ENCODE measurements at places on chromosomes 6 and 20. TPM values are rescaled to one million over a fixed set of nuclear protein-coding genes. Genes with fewer than 3 reads are reported as not detected.

GRCh38 chr6:162099685-162100084, 627.9 kb downstream of the PRKN start:
- H3K4me1 ChIP-seq = no peaks in the 10 kb centered on the region
- no peak overlapping the region for H3K4me3 ChIP-seq
- H3K36me3 ChIP-seq = no peaks in the 10 kb centered on the region
- DNase-seq = no peak
- no peak overlapping the region for H3K27ac ChIP-seq

DNA sequence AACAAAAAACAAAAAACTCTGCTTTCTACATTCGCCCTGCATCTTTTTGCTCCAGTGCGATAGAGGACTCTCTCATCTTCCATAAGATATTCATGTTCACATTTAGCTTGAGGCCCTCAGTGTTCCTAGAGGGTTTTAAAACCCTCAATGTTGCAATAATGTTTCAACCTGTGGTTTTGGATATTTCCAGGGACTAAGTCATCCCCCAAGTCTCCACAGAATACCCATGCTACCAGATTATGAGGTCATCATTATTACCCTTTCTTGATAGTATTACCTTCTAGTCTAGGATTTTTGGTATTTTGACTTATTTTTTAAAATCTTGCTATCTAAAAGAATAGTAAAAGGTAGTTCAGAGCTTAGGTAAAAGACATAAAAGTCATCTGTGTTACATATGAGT, 480.5 kb upstream of the ID4 start:
- no peaks in the 10 kb centered on the region for H3K36me3 ChIP-seq
- no peaks in the 10 kb centered on the region for H3K4me1 ChIP-seq
- DNase-seq = no peak
- no peaks in the 10 kb centered on the region for H3K27me3 ChIP-seq
- H3K4me3 ChIP-seq = no peak overlapping the region
- no peak overlapping the region for H3K27ac ChIP-seq

GRCh38 chr6:31557443-31558317, 10.3 kb downstream of the NFKBIL1 start:
- no peak overlapping the region for H3K27ac ChIP-seq
- no peak for DNase-seq
- H3K36me3 ChIP-seq = peaks cover 29% of the 10 kb centered on the region
- H3K27me3 ChIP-seq = peaks cover 13% of the 10 kb centered on the region
- no peak overlapping the region for H3K4me3 ChIP-seq

Gene SLC29A1
- total RNA-seq = 39.8 TPM

Gene BPIFB4
- not detected for total RNA-seq

- H3K27me3 ChIP-seq = no peaks in the 10 kb centered on the region
- H3K4me1 ChIP-seq = peaks cover 22% of the 10 kb centered on the region
- H3K27ac ChIP-seq = peak overlapping the region; percentile 76
- peak overlapping the region; percentile 22 for H3K4me3 ChIP-seq
- no peaks in the 10 kb centered on the region for H3K36me3 ChIP-seq
- peak; percentile 50 for DNase-seq
Observed at GRCh38 chr6:138455746-138456400, 43.4 kb downstream of the NHSL1 start.

Gene HCRTR2
- not detected for total RNA-seq

DNA sequence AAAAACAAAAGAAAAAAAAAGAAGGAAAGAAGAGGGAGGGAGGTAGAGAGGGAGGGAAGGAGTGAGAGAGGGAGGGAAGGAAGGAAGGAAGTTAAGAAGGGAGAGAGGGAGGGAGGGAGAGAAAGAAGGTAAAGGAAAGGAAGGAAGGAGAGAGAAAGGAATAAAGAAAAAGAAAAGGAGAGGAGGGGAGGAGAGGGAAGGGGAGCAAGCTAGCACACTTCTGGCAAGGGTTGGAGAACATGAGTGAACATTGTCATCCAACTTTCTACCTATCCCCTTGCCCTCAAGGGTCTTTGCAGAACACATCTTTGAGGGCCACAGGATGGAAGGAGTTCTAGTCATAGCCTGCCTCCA, 34.1 kb upstream of the IL17A start:
- H3K4me1 ChIP-seq = peaks cover 16% of the 10 kb centered on the region
- no peak for DNase-seq
- peaks cover 68% of the 10 kb centered on the region for H3K27me3 ChIP-seq
- no peaks in the 10 kb centered on the region for H3K36me3 ChIP-seq
- H3K4me3 ChIP-seq = no peak overlapping the region

DNA sequence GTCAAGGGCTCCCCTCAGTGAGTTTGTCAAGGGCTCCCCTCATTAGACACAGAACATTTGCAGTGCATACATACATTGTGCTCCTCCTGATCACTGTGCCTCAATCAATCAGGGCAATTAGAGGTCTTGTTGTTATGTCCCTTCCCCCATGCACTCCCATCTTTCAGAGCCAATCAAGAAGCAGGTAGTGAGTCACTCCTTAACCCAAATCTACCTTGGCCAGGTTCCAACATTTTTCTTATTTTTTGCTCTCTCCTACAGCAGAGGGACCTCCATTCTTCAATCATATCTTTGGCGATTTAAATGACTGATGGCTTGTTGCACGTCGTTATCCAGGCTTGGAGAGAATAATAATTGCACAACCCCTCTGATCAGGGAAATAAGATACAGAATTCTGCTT, 409.9 kb upstream of the SPTLC3 start:
- H3K4me1 ChIP-seq = no peaks in the 10 kb centered on the region
- H3K27ac ChIP-seq = no peak overlapping the region
- DNase-seq = no peak
- no peak overlapping the region for H3K4me3 ChIP-seq
- no peaks in the 10 kb centered on the region for H3K27me3 ChIP-seq

DNA sequence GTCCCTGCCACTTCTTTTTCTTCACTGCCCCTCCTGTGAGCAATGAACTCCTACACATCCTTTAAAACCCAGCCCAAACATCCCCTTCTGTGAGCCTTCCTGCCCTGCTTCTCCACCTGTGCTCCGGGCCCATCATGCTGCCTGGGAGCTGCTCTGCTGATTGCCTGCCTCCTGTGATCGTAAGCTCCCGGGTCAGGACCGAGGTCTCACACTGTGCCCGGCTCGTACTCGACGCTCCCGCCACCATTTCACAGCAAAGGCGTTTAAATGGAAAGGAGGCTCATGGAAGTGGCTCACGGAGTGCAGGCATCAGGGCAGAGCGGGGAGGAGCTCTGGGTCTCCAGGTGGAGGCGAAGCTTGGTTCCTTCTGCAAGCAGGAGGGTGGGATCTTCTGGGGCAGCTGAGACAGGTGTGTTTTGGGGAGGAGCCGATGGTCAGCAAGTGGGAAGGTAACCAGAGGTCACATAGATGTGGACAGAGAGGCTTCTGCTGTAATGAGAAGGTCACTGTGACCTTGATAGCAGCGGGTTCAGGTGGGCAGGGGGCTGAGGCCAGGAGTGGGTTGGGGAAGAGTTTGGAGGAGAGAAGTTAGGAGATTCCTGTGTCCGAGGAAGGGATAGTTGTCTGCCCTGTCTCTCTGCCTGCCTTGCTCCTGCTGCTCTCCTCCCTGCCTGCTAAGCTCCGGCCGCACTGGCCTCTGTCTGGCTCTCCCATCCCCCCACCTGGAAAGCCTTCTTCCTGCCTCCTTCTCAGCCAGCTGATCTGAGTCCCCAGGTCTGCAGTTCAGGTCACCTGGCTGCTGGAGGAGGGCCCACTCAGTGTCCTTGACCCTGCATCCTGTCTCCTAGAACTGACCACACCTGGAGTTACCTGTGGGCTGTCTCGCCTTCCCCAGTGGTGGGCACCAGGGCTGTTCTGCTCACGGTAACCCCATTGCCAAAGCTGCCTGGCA, 52.7 kb upstream of the FRMD1 start:
- H3K36me3 ChIP-seq = no peaks in the 10 kb centered on the region
- no peak overlapping the region for H3K27ac ChIP-seq
- H3K4me1 ChIP-seq = no peaks in the 10 kb centered on the region

- no peak for DNase-seq
- no peaks in the 10 kb centered on the region for H3K4me1 ChIP-seq
- H3K36me3 ChIP-seq = peaks cover 6% of the 10 kb centered on the region
- H3K4me3 ChIP-seq = no peak overlapping the region
- no peaks in the 10 kb centered on the region for H3K27me3 ChIP-seq
- H3K27ac ChIP-seq = no peak overlapping the region
Observed at GRCh38 chr6:109834595-109835437, 143.3 kb upstream of the GPR6 start.

- no peaks in the 10 kb centered on the region for H3K36me3 ChIP-seq
- H3K4me1 ChIP-seq = no peaks in the 10 kb centered on the region
- H3K27me3 ChIP-seq = no peaks in the 10 kb centered on the region
- no peak overlapping the region for H3K4me3 ChIP-seq
- peak; percentile 41 for DNase-seq
- no peak overlapping the region for H3K27ac ChIP-seq
Observed at GRCh38 chr20:40160097-40160550, 528.9 kb downstream of the MAFB start.
